ENCODE measurements at places on chromosomes 6 and 20.

DNA sequence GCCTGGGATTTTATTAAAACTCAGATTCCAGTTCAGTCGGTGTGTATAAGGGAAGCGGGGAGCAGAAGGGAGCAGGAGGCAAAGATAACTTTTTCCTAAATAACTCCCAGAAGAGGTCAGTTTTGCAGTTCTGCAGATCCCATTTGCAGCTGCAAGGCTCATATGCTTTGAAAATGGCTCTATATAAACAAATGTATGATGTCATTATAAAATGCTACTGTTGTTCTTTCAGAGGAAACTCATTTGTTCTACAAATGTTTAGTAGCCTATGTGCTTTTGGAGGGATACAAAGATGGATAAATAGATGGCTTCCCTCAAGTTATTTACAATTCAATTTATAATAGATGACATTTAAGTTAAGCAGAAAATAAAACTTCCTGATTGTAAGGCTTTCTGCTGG is 29.2 kb upstream of the DSP start:
- DNase-seq, result no peak

DNA sequence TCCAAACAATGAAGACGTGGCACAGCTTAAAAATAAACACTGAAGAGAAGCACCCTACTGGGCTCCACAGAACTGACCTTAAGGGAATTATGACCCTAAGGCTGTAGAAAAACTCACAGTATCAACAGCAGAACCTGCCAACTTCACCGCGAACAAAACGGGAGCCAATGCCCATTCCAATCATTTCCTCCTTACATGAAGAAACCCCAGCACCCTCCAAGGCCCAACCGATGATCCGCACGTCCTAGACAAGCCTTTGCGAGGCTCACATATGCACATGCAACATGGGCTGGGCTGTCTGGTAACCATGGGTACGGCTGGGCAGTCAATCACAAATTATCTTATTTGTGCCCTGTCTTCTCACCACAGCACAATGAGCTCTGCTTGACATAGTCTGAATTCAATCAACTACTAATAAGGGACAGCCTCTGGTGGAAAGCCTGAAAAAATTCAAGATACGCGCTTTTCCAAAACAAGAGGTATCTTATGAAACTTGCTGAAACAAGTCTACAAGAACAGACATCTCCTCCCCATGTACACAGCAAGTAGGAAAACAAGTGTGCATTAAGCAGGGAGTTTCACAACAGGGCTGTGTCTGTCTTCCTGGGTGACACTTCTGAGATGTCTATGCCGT is 1.7 kb downstream of the DIDO1 start:
- DNase-seq, result no peak

DNA sequence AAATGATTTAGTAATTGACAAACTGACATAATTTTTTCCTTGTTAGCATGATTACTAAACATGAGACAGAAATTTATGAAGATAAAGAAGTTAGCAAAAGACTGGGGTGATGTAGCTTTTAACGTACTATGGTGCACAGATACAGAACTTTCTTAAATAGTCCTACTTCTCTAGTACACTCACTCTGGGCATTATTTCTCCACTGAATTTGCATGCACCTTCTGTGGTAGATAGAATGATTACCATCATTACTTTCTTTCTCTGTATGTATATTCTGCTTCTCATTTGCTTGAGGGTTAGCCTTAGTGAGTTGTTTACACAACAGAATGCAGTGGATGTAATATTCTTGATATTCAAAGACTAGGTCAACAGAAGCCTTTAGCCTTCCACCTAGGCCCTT is 173.1 kb upstream of the EPHA7 start:
- DNase-seq, result no peak

GRCh38 chr6:168884050-168884645 is 369.5 kb downstream of the THBS2 start:
- DNase-seq, result no peak

DNA sequence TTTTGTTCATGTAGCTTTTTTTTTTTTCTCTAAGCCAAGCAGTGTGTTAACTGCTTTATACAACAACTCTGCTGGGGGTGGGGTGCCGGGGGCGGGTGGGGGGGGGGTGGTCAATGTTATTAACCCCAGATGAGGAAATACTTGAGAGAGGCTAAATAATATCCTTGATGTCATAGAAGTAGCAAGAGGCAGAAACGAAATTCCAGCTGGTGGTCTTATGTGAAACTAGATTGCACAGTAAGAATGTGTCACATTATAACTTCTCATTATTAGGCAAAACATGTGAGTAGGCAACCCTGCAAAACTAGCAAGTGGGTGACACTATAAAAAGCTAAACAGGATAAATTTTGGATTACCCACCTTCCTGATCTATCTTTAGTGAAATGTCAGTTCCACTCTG is 12.8 kb downstream of the MYLK4 start:
- DNase-seq, result no peak

GRCh38 chr6:37239526-37239925 is 18.0 kb upstream of the TBC1D22B start:
- DNase-seq, result no peak

- DNase-seq, result peak; percentile 30
These were observed 2.0 kb upstream of the TRMT11 start for GRCh38 chr6:125984311-125984710.

GRCh38 chr20:46752728-46753127 is 43.3 kb downstream of the SLC2A10 start:
- DNase-seq, result no peak

DNA sequence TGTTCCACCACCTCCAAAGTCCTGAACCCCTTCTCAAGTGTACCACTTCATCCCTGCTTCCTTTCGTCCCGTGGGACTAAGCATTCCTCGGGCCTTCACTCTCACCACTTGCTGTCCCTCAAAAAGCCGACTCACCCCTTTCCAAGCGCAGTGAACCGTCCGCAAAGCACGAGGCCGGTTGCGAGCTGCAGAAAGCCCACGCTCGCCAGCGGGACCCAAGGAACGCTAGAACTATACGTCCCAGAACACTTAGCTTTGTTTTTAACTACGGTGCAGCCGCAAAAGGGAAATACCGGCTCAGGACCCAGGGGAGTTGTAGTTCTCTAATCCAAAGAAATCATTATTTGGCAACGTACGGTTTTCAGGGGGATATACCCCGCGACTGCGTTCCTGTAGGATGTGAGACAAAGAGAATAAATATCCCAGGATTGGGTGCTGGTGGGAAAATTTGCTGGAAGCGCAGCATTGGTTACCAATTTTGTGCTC is 416 bp upstream of the POLR1H start:
- DNase-seq, result no peak

DNA sequence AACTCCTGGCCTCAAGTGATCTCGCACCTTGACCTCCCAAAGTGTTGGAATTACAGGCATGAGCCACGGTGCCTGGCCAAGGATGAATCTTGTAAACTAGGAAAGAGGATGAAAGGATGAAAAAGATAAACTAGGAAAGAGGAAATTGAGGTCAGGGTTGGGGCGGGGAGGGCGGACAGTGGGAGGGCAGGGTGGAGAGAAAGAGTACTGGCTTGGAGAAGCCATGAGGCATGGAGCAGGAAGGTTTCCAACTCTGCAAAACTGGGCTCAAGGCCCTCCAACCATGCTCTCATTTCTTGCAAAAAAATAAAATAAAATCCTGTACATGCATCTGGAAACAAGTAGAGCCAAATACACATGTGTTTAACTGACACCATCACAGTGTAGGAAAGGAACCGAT is 256.6 kb upstream of the SGK1 start:
- no peak for DNase-seq

DNA sequence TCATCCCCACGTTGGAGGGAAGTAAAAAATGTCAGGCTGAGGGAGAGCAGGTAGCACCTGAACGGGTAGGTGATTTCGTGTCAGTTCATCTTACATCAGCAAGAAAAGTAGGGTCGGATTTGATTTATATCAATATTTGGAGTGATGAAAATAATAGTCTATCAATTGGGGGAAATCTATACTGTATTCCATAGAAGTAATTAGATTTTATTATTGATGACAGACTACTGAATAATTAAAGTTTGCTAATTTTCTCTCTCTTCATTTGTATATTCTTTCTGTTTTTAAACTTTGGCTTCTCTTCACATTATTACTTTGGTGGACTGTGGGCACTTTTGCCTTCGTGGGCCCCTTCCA is 78.4 kb downstream of the OLIG3 start:
- DNase-seq, result no peak

GRCh38 chr20:32535953-32536823 is 48.9 kb downstream of the NOL4L start:
- DNase-seq, result no peak

- no peak for DNase-seq
These were observed 122.1 kb upstream of the BCLAF1 start for GRCh38 chr6:136411453-136412354.

GRCh38 chr6:1202201-1202600 is 109.7 kb upstream of the FOXQ1 start:
- DNase-seq, result no peak

DNA sequence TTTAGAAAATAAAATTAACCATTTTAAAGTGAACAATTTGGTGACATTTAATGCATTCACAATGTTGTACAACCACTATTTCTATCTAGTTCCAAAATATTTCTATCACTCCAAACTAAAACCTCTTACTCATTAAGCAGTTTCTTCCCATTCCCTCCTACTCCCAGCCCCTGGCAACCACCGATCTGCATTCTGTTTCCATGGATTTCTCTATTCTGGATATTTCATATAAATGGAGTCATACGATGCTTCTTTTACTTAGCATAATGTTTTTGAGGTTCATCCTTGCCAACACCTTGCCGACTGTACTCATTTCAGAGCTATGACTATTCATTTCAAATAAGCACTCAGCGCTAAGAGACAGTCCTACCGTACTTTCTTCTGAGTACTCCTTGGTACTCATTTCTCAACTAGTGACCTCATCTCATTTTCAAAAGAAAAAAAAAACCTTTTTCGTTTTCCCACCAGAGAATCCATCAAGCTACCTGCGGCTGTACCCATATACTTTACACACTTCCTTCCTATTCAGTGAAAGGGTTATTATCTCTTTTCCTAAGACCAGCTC is 259.2 kb downstream of the UTRN start:
- DNase-seq, result no peak

DNA sequence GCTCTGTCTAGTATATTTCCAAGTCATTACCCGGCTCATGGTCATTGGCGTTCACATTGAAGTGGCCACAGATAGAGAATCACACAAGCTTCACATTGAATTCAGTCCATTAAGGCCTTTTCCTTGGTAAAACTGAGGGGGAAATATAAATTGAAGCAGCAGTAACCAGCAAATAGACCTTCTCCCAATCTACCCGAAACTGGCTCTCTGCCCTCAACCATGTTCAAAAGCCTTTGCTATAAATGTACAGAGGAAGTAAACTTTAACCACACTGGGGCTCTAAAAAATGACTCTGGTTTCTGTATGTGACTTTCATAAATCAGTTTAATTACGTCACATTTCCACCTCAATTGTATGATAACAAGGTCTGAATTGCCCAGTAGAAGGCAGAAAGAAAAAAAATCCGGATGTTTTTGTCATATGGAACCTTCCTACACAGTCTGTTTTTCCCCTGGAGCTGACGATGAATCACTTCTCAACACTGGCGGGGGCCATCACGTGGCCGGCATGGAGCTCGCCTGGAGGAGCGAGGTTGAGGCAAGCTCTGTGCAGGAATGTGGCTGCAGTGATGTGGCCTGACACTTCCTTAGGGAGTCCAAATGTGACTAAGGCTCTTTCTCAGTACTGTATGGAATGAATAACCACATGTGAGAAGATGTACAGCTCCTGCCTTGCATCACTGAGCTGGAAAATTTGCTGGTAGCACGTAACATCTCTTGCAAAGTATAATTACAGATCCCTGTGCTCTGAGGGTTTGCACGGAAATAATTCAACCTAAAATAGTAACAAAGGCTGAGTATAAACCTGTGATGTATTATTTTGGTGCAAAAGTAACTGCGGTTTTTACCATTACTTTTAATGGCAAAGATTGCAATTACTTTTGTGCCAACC is 58.6 kb upstream of the SNX9 start:
- peak; percentile 100 for DNase-seq

GRCh38 chr6:105769987-105770386 is 316.1 kb upstream of the PRDM1 start:
- no peak for DNase-seq

- no peak for DNase-seq
These were observed 53.0 kb upstream of the TCF21 start for GRCh38 chr6:133835901-133836300.

GRCh38 chr6:15527838-15528617 is 134.8 kb downstream of the DTNBP1 start:
- no peak for DNase-seq

DNA sequence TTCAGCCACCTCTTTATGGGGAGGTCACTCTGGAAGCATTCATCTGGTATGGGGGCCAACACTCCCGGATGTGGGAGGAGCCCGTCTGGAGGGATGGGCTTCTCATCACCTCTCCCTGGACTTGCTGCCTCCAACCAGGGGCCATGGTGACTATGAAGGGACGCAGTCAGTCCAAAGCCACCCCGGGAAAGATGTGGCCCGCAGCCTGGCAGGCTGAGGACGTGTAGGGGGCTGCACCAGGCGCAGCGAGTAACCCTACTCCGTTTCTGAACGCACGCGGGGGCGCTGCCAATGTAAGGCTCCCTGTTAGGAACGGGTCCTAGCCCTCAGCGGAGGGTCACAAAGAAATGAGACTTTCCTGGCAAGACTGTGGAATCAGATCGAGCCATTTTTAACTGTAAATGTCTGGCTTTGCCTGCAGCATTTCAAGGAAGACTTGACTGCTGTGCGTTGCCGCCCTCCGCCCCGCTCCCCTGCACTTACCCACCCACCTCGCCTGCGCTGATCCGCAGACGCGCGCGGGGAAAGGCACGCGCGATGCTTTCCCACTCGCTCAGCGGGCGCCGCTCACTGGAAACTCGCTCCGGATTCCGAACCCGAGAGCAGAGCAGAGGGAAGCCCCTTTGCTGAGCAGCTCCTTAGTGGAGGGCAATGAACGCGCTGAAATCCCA is 55.1 kb downstream of the IL20RA start:
- DNase-seq, result no peak

GRCh38 chr6:142301651-142302391 is at the start of gene ADGRG6:
Gene ADGRG6, plus strand, starts transcription at chr6:142302007. Its CDS starts 323 bp downstream, at chr6:142302330.
- peak; percentile 39 for DNase-seq

- no peak for DNase-seq
These were observed 4.4 kb upstream of the RAET1L start for GRCh38 chr6:150029749-150030148.

DNA sequence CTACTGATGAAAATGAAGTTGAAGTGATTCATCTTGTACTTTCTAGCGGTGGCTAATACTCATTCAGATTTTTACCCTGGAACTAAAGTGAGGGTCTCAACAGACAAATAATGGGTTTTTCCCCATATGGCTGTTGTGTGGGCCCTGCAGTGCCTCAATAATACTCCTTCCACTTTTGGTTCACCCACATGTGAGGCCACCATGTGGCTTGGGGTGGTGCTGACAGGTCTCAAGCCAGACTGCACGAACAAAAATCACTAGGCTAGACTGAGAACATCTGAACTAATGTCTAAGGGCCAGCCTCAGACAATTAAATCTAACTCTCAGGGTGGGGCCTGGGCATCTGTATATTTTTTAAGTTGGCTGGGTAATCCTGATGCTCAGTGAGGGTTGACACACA is 7.9 kb upstream of the COL12A1 start:
- no peak for DNase-seq

- no peak for DNase-seq
These were observed 94.5 kb downstream of the PTPRK start for GRCh38 chr6:128425856-128426255.

- no peak for DNase-seq
These were observed 224.0 kb upstream of the GMDS start for GRCh38 chr6:2469428-2469827.
